ENCODE measurements at places on chromosomes 2 and 18. TPM values are rescaled to one million over a fixed set of nuclear protein-coding genes. Genes with fewer than 3 reads are reported as not detected.

GRCh38 chr18:5468394-5468793, 75.4 kb downstream of the EPB41L3 start:
- DNase-seq, result no peak

DNA sequence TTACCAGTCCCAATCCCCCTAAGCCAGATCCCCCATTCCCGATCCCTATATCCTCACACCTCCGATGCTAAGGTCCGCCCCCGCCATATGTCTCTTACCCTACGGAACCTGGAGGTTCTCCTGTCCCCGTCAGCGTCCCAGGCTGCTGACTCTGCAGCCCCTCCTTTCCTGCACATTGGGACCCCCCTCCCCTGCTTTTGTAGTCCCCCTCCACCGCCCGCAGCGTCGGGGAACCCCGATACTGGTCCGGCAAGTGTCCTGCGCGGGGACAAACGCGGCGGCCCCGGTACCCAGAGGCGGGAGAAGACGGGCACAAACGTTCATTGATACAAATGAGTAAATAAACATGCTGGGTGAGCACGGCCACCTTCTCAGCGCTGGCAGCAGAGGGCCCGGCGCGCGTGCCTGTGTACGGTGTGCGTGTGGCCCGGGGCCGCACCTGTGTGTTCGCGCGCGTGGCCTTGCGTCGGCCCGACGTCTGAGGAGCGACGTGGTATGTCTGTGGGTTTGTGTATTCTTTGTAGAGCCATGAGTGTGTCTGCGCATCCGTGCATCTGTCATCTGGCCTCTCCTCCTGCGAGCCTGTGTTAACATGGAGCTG, 2.0 kb upstream of the CYP26B1 start:
- no peak for DNase-seq

DNA sequence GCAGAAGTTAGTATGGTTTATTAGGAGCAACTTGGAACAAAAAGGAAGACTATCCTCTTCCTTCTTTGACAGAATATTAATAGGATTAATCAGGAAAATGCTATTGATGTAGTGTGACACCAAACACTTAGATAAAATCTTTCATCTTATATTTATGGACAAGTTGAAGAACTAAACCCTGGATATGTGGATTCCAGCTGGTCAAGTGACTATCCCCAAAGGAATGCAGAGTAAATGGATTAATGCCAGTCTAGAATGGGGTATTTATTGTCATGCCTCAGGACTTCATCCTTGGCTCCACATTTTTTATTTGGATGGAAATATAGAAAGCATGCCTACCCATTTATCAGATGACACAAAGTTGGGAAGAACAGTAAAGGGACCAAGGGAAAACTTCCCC, 124.0 kb upstream of the TTC39C start:
- DNase-seq, result no peak

The CRYGC gene
- not detected for polyA plus RNA-seq

All from right renal cortex interstitium (tissue), 3 donors.